ENCODE measurements at places on chromosomes 7 and 10.
A peak's percentile ranks its signal among the peaks of the same experiment; 100 is the strongest.

DNA sequence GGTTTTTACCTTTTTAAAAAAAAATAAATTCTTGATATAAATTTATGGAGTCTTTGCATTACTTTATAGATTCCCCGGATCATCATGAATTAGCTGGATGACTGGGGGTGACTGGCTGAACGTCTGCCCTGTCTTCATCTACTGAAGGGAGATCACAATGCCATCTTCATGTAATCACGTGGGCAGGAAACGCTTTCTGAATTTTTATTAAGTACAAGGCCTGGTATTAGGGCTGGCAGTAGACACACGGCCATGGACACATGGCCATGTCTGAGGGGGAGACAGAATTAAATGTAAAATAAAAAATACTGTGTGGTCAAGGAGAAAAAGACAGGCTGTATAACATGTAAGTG, 111.2 kb downstream of the VIPR2 start:
- DNase-seq = no peak

DNA sequence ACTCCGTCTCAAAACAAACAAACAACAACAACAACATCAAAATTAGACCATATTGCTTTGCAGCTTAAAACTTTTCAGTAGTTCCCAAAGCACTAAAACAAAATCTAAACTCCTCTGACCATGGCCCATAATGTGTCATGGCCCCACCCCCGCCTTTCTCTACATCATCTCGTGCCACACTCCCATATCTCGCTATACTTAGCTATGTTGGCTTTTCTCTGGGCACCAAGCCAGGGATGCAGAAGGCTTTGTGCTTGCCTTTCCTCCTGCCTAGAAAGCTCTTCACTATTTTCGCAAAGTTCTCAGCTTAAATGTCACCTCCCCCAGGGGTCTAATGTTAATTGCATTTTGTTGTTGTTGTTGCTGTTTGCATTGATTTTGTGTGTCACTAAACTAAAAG, 15.1 kb upstream of the SLC16A12 start:
- no peak for DNase-seq

- DNase-seq = no peak
Measured at GRCh38 chr7:38942431-38943051, 33.5 kb upstream of the VPS41 start.

- no peak for DNase-seq
Measured at GRCh38 chr10:125050383-125050782, 108.5 kb downstream of the ZRANB1 start.

DNA sequence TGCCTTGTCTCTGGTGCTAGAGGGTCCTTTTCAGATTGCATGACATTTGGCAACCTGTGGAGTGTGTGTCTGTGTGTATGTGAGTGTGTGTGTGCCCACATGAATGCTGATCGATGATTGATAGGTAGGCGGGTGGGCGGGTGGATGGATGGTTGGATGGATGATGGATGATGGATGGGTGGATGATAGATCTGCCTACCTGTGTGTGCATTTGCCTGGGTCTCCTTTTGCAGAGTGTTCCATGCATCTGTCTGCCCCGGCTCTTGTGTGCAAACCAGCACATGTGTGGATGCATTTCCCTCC, 99.8 kb downstream of the RGS10 start:
- DNase-seq = no peak

GRCh38 chr7:80922253-80923049, 3.6 kb upstream of the SEMA3C start:
- DNase-seq = no peak

DNA sequence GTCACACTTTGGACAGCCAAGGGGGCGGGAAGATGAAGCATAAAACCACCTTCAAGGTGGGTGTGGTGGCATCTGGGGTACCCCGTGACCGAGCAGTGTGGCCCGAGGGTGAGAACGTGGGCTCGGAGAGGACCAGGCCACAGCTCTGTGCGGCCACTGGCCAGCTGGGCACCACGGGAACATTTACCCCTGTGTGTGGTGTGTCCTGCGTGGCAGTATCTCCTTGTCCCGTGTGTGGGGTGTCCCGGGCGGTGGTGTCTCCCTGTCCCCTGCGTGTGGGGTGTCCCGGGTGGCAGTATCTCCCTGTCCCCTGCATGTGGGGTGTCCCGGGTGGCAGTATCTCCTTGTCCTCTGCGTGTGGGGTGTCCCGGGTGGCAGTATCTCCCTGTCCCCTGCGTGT, 570.3 kb downstream of the DNAJB6 start:
- no peak for DNase-seq

DNA sequence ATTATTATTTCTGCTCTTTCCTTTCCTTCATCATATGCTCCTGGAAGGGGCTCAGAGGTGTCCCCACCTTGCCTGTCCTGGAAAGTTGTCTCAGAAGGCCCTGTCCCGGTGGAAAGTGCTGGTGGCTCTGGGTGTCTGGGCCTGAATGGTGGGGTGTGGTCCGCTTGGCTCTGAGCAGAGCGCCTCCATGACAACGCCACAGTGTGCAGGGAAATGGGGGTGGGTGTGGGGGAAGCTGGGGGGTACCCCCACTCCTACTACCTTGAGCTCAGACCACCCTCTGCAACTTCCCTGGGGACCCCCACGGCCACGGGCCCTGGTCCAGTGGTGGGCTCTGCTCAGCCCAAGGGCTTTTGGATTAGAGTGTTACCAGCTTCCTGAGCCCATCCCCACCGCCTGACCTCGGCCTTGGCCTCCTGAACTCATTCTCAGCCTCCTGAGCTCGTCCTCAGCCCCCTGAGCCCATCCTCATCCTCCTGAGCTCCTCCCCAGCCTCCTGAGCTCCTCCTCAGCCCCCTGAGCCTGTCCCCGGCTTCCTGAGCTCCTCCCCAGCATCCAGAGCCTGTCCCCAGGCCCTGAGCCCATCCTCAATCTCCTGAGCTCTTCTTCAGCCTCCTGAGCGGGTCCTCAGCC, 106.4 kb upstream of the FAM20C start:
- DNase-seq = no peak

- no peak for DNase-seq
Measured at GRCh38 chr7:142885311-142886230, at the start of gene TRPV6. Gene TRPV6 (minus strand): TSS chr7:142885745.

DNA sequence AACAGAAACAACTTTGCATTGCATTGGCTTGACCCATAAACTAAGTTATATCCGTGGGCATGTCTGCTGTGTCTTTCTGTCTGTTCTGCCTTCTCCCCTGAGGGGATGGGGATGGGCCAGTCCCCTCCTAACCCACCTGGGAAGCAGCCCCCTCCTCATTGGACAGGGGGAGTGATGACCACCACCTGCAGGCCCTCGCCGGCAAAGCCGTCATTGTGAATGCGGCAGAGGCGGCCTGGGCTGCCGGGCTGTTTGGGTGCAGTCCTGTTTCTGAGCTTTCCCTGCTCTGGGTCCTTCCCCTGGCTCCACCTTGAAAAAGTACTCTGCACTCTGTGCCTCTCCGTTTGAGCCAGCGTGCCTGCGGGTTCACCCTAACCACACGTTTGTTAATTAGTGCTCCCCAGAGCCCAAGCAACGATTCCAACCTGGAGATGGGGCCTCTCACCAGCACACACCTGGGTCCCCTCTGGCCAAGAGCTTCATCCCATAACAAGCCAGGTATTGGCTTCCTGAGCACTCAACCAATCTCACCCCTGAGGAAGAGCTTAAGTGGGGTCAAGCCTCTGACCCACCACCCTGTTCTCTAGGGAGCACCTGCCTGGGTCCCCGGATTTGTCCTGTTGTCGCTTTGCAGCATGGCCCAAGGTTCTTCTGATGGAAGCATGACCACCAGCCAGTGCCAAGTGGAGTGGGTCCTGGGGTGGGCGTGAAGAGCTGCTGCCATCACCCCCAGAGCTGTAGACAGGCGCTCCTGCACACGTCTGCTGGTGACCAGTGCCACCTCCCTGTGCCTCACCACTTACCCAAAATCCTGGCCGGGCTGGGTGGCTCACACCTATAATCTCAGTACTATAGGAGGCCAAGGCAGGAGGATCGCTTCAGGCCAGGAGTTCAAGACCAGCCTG, 39.4 kb upstream of the ZMIZ2 start:
- DNase-seq = no peak

DNA sequence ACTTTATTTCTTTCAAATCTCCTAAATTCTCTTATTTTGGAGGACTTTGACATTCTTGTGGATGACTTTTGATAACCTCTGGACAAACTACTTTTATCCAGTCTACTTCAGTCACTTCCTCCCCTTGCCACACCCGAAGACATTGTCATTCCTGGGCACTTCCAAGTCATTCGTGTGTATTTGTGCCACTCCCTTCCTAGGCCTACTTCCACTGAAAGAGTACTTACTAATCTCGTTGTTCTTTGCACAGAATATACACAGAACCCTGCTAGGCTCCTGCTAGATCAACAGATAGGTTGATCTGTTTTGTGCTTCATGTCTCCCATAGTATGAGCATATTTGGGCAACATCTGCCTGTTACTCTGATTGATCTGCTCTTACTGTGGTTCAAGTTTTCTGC, 355.4 kb downstream of the HGF start:
- DNase-seq = no peak

GRCh38 chr7:28105234-28105633, 75.4 kb downstream of the JAZF1 start:
- DNase-seq = no peak

- DNase-seq = no peak
Measured at GRCh38 chr7:103123529-103123928, 25.4 kb downstream of the NAPEPLD start.

DNA sequence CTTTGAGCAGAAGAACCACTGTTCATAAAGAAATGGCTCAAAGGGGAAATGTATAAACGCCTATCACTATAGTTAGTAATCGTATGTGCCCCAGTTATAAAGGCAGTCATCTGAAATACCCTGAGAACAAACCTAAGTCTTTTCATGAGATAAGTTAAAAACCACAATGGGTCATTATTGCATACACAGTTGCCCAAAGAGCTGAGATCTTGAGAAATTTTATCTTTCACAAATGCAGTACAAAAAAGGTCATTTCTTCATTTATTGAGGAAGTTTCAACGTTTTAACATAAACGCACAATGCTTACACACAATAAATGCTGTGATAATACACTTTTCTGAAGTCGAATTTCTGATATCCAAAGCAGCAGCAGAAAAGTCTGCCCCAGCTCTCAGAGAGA, 114.4 kb downstream of the MICU1 start:
- no peak for DNase-seq

- no peak for DNase-seq
Measured at GRCh38 chr10:74683621-74684364, 142.6 kb upstream of the KAT6B start.

GRCh38 chr7:32879460-32879859, 12.1 kb downstream of the KBTBD2 start:
- no peak for DNase-seq

DNA sequence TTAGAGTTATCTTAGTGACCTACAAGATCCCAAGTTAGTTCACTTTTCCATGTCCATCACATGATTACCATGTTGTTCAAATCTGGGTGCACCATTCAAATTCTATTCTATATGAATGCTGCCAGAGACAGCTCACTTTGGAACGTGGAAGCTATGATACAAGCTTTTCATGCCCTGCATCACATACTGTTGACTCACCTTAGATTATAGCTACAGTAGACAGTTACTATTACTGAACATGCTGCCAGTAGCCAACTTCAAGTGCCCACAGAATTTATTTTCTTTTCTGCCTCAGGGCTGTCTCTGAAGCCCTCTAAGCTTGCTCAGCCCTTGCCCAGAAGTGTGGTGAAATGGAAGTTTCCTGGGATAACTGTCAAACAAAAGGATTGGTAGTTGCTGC, 231.1 kb downstream of the GPR158 start:
- DNase-seq = peak; percentile 15

DNA sequence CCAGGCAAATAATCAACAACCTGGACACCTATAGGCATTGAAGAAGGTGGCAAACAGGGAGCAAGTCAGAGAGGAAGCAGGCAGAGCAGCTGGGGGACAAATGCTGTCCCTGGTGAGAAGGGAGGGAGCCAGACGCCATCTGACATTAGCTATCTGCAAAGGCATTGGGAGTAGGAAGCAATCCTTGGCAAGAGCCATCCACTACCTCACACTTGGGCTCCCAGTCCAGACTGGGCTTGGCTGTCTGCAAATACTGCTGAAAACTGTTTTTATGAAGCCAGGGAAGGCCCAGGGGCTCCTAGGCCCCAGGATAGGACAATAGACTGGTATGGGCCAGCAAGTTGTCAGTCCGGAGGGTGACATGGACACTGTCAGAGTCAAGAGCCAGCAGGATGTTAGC, 132.5 kb downstream of the SORBS1 start:
- no peak for DNase-seq

GRCh38 chr10:122286867-122287266, 15.8 kb downstream of the BTBD16 start:
- peak; percentile 67 for DNase-seq

GRCh38 chr10:69216577-69217118, 3.5 kb upstream of the HKDC1 start:
- DNase-seq = no peak

GRCh38 chr7:95199779-95200558, 124.4 kb downstream of the PON1 start:
- DNase-seq = peak; percentile 22

DNA sequence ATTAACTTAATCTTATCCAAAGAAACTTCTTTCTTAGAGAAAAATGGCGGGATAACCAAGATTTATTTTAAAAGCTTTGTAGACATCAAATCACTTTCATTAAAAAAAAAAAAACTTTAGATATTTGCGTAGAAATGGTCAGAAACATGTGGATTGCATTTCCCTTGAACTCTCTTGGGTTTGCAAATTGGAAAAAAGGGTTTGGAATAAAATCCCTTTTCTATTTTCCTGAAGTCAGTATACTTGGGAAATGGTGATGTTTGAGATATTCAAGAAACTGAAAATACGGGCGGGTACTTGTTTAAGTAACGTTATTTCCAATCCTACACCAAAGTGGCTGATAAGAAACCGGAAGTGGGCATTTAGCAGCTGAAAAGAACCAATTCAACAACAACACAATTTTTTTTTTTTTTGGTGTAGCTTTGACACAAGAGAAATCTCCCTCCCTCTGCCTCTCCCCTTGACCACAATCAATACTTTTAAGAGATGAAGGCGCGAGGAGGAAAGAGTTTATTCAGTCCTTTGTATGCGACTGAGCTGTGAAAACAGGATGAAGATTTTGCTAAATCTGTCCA, 13.7 kb upstream of the GFRA1 start:
- no peak for DNase-seq

DNA sequence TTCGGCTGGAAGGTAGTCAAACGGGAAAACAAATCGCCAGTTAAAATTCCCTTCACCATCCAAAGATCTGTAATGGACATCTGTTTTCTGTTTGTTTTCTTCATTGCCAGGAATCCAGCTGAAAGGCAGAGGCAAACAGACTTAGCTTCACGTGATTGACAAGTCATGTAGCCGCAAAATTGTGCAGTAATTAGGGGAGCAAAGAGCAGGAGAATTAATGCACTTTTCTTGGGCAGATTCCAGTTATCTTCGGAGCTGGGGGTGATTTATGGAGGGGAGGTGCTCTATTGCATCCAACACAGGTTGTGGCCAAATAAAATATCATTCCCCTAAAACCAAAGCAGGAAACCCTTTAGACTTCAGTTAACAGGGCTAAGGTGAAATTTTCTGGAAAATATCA, 162.2 kb downstream of the MYOF start:
- no peak for DNase-seq

GRCh38 chr7:41964183-41964753, 261.4 kb upstream of the INHBA start:
- no peak for DNase-seq

- no peak for DNase-seq
Measured at GRCh38 chr7:26284995-26285632, 6.5 kb upstream of the SNX10 start.

Measured in non-pigmented ciliary epithelial cell (primary cell).